Cortex of kidney (tissue), 1 donor: ENCODE measurements at places on chromosomes 13 and 19.

DNA sequence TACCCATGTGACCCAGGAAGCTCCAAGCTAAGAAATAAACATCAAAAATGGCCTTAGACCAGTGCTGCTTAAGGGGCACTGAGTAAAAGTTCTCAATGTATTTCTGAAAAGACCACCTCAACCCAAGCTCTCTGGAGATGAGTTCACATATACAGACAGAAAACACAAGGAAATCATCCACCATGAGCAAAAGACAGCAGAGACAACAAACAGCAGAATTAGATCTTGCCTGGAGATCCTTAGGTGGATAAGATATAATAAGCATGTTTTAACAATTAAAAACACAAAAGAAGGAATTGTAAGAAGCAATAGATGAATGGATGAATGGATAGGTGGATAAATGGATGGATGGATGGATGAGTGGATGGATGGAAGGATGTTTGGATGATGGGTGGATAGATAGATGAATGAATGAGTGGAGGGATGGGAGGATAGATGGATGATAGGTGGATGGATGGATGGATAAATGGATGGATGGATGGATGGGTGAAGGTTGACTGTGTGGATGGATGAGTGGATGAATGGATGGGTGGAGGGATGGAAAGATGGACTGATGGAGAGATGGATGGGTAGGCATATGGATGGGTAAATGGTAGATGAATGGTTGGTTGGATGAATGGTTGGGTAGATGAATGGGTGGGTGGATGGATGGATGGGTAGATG lies 9.6 kb upstream of the NMRK2 start:
- no peak for DNase-seq

DNA sequence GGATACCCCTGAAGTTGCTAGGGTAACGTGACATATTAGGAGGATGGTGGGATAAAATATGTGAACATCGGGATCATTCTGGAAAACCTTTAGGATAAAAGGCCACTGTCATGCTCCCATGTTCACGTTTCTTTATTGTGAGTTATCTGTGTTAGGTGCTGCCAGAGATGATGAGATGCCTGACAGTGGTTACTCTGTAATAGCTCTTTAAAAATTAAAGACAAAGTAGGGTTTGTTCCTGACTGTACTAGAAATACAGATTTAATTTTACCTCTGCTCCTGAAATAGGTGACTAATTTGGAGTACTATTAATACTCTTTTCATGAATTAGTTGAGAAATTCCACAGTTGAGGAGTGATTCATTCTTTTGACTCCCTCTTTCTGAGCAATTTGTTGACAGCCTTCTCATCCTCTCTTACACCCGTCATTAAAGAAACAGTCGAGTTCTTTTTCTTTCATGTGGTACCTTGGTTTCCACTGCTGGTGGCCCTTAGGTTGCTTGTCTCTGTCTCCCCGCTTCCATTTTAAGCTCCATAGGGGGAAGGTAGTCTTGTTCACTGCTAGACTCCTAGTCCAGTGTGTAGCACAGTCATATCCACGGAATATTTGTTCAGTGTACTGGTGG lies 28.4 kb downstream of the SAE1 start:
- no peak for DNase-seq

- no peak for DNase-seq
These were observed 10.5 kb downstream of the WIZ start for GRCh38 chr19:15439078-15439799.

- no peak for DNase-seq
These were observed at the start of gene TNFRSF19 for GRCh38 chr13:23570099-23570920. Gene TNFRSF19, plus strand, starts transcription at chr13:23570412. Its CDS starts 19,772 bp downstream, at chr13:23590184.

DNA sequence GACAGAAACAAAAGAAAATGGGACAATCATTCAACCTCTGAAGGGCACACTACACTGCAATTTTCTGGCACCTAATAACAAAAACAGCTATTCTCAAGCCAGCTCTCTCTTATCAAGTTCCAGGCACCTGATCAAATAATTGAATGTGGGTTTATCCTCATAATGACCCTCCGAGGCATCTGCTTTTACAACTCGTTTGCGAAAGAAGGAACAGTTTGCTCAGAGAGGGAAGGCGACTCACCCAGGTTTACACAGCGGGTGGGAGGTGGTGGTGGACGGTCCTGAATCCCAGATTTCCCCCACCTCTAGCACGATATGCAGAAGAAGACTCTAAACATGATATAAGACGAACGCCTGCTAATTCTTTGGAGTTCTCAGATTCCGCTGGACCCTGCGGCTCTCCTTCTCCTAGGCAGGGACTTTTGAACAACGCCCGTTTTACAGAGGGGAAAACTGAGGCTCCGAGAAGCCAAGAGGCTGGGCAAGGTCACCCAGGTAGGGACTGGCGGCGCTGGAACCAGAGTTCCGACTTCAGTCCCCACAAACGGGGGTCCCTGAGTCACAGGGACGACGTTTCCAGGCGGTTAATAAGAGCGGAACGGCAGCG lies 641 bp downstream of the SGTA start:
- DNase-seq = no peak

DNA sequence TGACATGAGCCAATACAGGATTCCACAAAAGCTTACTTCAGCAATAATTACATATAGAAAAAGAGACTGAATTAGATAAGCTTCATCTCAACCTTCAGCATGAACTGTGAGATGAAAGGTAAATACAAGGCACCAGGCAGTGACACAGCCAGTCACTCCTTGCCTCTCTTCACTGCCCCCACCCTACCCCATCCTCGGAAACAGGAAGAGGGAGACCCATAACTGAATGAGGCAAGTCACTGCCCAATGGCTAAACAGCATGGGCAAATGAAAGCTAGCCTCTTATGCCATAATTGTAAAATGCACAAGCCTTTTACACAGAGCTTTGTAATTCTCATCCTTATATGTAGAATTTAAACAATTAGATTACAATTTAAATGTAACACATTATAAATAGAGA lies 1.7 kb downstream of the ZNF160 start:
- no peak for DNase-seq

DNA sequence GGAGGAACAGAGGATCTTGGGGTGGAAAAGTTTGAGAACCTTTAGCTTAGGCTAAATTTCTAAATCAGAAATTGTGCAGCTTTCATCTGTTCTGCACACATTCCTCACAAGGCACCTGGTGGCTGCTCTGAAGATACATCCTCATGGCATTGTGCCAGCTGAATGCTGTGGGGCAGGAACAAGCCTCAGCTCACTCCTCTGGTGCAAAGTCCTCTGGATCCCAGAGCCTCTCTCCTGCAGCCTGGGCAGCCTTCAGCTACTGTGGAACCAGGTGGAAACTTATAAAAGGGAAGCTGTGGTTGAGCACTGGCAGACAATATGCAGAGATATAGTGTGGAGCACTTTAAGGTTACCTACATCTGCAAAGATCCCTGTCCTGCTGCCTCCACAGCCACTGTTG lies 72.3 kb downstream of the KCTD12 start:
- DNase-seq = no peak

- DNase-seq = no peak
These were observed 4.3 kb downstream of the CEBPG start for GRCh38 chr19:33377586-33378475.

GRCh38 chr13:110017379-110017778 lies 231.0 kb upstream of the IRS2 start:
- DNase-seq = no peak

DNA sequence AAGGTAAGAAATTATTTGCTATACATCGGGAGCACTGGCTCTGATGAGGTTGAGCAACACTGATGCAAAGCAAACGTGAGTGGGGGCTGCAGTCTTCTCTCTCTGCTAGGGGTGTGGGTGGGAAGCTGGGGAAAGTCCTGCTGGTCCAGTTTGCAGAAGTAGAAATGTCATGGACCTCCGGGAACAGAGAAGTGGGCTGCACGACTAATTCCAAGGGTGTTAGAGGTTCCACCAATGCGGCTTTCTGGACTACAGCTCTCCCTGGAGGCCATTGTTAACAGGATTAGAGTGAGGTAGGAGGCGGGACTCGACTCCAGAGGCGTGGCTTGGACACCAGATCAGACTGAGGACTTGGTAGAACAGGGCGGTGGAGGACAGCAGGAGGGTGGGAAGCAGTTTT lies 5.7 kb upstream of the FBXO27 start:
- DNase-seq = no peak

DNA sequence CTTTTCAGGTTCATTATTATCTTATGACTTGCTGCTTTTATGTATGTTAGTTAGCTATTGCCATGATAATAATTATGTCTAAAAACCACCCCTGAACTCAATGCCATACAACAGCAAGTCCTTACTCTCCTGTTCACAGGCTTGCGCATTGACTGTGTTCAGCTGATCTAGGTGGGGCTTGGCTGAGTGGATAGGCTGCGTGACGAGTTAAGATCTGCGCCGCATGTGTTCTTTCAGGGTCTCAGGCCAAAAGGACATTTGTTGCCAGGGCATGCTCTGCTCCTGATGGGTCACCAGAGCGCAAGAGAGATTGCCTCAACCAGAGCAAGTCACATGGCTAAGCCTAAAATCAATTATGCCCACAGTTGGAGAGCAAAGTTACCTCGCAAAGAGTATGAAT lies 859 bp downstream of the ZNF568 start:
- no peak for DNase-seq

GRCh38 chr13:26025196-26025595 lies 26.6 kb downstream of the SHISA2 start:
- no peak for DNase-seq
